Gastroesophageal sphincter (tissue), 4 donors: ENCODE measurements at places on chromosomes 2 and 18.
A peak's percentile ranks its signal among the peaks of the same experiment; 100 is the strongest.

- H3K27me3 ChIP-seq: no peaks in the 10 kb centered on the region
- peak; percentile 50 for ATAC-seq
- no peak overlapping the region for H3K27ac ChIP-seq
- H3K36me3 ChIP-seq: no peaks in the 10 kb centered on the region
- H3K4me3 ChIP-seq: no peak overlapping the region
- no peaks in the 10 kb centered on the region for H3K4me1 ChIP-seq
Observed at GRCh38 chr2:60867848-60868247, 13.5 kb upstream of the REL start.

GRCh38 chr2:237661799-237662328 is 34.5 kb downstream of the LRRFIP1 start:
- peak overlapping the region; percentile 83 for H3K27ac ChIP-seq
- no peaks in the 10 kb centered on the region for H3K27me3 ChIP-seq
- H3K36me3 ChIP-seq: no peaks in the 10 kb centered on the region
- H3K4me3 ChIP-seq: no peak overlapping the region

DNA sequence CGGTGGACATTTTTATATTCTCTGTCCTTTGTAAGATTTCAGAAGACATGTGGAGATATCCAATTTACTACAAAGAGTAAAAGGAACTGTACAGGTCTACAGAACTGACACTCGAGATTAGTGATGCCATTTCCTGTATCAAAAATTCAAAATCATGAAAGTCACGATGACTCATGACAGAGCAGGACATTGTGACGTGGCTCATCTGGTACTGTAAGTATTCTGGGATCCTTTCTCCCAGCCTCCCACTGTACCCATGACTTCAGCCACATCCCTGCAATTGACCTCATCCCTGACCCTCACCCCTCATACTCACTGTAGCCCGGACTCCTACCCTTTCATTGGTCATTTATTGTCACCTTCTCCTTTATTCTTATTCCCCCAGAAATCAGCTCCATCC is 736.5 kb downstream of the EPHA4 start:
- no peaks in the 10 kb centered on the region for H3K27me3 ChIP-seq
- no peak for ATAC-seq
- no peak overlapping the region for H3K27ac ChIP-seq
- H3K4me3 ChIP-seq: no peak overlapping the region
- no peaks in the 10 kb centered on the region for H3K36me3 ChIP-seq

GRCh38 chr2:158102446-158102845 is 770 bp downstream of the UPP2 start:
- no peak overlapping the region for H3K4me3 ChIP-seq
- H3K36me3 ChIP-seq: no peaks in the 10 kb centered on the region
- no peaks in the 10 kb centered on the region for H3K27me3 ChIP-seq
- ATAC-seq: no peak
- H3K27ac ChIP-seq: no peak overlapping the region

GRCh38 chr2:173984866-173985604 is 19.9 kb upstream of the SP3 start:
- no peaks in the 10 kb centered on the region for H3K36me3 ChIP-seq
- H3K4me3 ChIP-seq: no peak overlapping the region
- ATAC-seq: no peak
- H3K27me3 ChIP-seq: no peaks in the 10 kb centered on the region

DNA sequence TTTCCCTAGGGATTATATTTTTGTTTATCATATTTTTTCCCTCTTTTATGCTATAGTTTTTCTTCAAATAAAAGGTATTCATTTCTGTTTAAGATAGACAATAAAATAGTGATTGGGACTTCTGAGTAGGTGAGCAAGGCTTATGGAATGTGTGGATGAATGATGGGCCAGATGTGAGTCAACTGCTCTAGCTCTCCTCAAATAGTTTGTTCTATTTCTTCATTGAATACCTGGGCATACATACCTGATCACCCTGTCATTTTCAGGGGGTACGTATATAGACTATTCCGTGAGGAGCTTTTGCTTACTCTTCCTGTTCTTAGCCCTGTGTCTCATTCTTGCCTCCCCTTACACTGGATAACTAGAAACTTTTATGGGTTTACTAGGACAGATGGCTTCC is 41.9 kb downstream of the BABAM2 start:
- no peaks in the 10 kb centered on the region for H3K27me3 ChIP-seq
- no peak for ATAC-seq
- H3K4me3 ChIP-seq: no peak overlapping the region

DNA sequence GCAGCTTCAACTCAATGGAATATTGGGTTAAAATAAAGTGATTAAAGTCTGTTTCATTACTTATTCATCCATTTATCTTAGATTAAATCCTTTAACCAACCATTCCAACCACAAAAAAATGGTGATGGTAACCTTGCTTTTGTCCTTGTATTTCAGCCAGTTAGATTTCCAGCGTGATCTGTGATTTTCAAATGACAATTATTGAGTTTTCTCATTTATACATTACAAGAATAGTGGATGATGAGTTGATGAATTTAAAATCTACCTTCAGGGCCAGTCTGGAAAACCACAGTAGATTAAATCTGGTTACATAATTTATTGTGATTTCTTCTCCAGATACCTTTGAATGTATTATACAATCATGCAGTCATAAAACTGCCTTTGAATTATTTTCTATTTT is 29.7 kb upstream of the UNC80 start:
- no peaks in the 10 kb centered on the region for H3K27me3 ChIP-seq
- H3K36me3 ChIP-seq: no peaks in the 10 kb centered on the region
- no peak overlapping the region for H3K27ac ChIP-seq
- no peak for ATAC-seq
- no peak overlapping the region for H3K4me3 ChIP-seq

GRCh38 chr18:42028247-42028832 is 73.3 kb downstream of the PIK3C3 start:
- no peak for ATAC-seq
- H3K36me3 ChIP-seq: no peaks in the 10 kb centered on the region
- no peaks in the 10 kb centered on the region for H3K4me1 ChIP-seq
- no peak overlapping the region for H3K4me3 ChIP-seq
- H3K27ac ChIP-seq: no peak overlapping the region

DNA sequence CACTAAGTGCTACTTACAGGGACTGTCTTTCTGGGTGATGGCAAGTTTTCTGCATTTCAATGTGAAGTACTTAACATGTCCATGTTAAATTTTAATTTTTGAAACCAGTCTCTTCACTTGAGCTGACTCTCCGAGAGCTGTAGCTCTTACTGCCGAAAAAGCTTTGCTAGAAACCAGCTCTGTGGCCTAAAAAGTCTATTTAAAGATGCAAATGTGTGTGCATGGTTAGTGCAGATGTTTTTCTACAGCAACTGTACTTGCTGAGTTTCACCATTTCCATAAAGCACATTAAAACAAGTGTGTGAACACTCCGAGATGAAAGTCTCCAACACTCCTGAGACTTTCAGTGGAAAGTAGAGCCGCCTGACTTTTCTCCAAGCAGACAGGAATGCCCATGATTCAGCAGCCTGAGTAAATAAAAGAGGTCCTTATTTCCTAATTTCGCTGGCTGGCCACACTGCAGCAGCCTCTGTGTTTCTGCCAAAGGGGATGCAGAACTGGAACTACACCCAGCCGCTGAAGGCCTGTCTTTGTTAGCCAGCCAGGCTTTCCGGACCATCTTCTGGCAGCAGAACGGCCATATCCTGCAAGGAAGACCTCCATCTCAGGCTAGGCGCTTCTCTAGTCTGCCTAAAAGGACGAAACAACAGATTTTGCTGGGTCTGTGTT is 121.2 kb downstream of the ZNF521 start:
- H3K36me3 ChIP-seq: peaks cover 8% of the 10 kb centered on the region
- peaks cover 35% of the 10 kb centered on the region for H3K4me1 ChIP-seq

GRCh38 chr2:195672674-195673073 is 15.6 kb downstream of the SLC39A10 start:
- H3K4me1 ChIP-seq: no peaks in the 10 kb centered on the region

- H3K27ac ChIP-seq: no peak within 1 kb of the TSS
- no peak for ATAC-seq
- H3K27me3 ChIP-seq: peaks cover 97% of the 10 kb centered on the region
- H3K36me3 ChIP-seq: no peaks in the 10 kb centered on the region
Observed at GRCh38 chr2:119158563-119159347, at the start of gene C1QL2. Gene C1QL2, minus strand, starts transcription at chr2:119158751. Its CDS starts 482 bp downstream, at chr2:119158269.

- no peak for ATAC-seq
- H3K4me3 ChIP-seq: no peak overlapping the region
- no peaks in the 10 kb centered on the region for H3K36me3 ChIP-seq
Observed at GRCh38 chr18:10460414-10461018, 6.1 kb downstream of the APCDD1 start.

- no peaks in the 10 kb centered on the region for H3K27me3 ChIP-seq
- H3K4me1 ChIP-seq: no peaks in the 10 kb centered on the region
- no peaks in the 10 kb centered on the region for H3K36me3 ChIP-seq
- H3K4me3 ChIP-seq: no peak overlapping the region
Observed at GRCh38 chr2:136322428-136322827, 204.5 kb upstream of the CXCR4 start.

DNA sequence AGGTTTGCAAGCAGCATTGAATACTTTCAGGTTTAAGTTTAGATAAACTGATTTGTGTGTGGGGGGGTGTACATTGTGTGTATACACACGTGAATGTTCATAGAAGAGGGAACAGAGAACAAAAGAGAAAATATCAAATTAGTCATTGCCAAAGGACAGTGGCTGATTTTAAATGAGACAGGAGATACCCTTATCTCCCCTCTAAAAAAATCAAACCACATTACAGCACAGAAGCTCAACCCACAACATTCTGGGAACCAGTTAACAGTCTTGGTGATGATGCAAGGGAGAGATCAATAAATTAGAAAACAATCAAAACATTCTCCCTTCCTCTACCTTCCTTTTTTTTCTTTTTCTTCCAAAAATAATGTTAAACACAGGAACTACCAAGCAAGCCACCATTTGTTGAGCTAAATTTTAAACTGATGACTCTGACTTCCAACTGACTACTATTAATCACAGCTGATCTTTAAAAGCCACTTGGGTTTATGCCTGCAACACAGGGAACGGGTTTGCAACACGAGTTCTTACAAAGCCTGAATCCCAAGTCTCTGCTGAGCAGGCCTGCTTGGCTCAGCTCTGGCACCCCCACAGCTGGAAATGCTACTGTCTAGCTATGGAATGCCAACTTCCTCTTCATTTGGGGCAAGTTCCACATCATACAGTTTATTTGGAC is 119.2 kb upstream of the ACVR1C start:
- no peaks in the 10 kb centered on the region for H3K27me3 ChIP-seq
- H3K4me3 ChIP-seq: no peak overlapping the region
- ATAC-seq: peak; percentile 78
- no peaks in the 10 kb centered on the region for H3K4me1 ChIP-seq
- no peak overlapping the region for H3K27ac ChIP-seq
- peaks cover 33% of the 10 kb centered on the region for H3K36me3 ChIP-seq
